Fibroblast of skin of left quadriceps (primary cell): ENCODE measurements at places on chromosomes 11 and 22.

GRCh38 chr11:115162919-115163318 is 341.3 kb downstream of the CADM1 start:
- no peak for DNase-seq

DNA sequence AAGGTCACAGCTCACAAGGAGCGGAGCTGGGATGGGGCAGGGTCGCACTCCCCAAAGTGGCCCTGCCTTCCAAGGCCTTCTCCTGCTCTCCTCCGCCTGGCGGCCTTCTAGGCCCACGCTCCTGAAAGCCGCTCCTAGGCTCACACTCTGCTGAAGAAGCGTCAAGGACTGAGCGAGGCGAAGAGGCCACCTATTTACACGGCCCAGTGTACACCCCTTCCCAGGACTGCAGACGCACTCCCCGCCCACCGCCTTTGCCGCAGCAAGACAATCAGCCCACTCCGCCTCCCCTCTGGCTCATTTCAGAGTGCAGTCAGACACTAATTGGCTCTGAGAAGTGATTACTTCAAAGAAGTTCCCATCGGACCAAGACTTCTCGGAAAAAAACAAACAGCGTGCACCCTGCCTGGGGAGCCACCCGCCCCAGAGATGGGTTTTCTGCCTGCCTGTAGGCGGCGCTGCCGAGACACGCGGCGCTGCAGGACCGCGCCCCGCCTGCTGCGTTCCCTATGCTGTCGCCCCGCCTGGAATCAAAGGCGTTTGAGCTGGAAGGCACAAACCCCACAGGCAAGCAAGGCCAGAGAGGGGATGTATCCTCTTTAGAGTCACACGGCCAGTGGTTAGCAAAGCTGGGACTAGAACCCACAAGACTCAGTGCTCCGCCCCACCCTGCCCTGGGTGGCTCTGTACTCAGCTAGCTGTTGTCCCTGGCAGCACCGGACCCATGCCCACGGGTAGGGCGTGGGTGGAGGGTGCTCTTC is 414.8 kb downstream of the BUD13 start:
- DNase-seq, result no peak

GRCh38 chr11:134332189-134332631 is 422 bp downstream of the GLB1L2 start:
- DNase-seq, result no peak

DNA sequence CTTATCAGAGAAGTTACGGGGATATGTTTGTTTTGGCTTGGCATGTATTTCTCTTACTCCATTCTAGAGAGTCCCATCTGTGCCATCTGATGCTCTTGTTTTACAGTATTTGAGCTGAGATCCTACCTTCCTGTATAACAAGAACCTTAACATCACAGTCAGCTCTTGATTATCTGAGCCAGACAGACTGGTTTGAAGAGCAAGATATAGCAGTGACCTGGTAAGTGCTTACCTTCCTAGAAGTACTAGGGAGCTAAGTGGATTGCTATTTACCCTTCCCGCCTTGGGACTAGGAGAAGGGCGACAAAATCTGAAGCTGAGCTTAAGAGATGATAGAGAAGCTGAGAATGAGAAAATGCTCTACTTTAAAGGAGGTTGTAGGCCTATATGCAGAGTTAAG is 235.3 kb downstream of the CSNK2A3 start:
- DNase-seq, result no peak

DNA sequence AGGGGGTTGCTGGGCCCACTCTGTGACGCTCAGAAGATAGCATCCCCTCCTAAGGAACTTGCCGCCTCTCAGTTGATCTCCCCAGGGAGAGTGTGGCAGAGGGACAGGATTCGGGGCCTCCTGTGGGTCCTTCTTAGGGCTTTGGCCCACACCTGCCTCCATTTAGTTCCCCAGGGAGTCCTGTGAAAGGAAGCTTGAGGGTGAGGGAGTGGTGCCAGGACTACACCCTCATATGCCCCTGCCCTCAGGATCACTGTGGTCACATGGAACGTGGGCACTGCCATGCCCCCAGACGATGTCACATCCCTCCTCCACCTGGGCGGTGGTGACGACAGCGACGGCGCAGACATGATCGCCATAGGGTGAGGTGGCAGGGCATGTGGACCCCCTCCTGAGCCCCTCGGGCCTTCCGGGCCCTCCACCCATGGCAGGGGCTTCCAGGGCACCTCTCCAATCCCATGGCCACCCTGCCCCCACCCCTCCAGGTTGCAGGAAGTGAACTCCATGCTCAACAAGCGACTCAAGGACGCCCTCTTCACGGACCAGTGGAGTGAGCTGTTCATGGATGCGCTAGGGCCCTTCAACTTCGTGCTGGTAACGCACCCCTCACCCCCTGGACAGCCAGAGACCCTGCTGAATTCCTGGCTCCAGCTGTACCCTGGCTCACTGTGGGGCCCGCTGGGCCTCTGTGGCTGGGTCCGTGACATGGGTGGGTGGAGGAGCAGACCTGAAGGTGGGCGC is 3.5 kb downstream of the INPP5J start:
- no peak for DNase-seq
